ENCODE measurements at places on chromosomes 4 and X.

DNA sequence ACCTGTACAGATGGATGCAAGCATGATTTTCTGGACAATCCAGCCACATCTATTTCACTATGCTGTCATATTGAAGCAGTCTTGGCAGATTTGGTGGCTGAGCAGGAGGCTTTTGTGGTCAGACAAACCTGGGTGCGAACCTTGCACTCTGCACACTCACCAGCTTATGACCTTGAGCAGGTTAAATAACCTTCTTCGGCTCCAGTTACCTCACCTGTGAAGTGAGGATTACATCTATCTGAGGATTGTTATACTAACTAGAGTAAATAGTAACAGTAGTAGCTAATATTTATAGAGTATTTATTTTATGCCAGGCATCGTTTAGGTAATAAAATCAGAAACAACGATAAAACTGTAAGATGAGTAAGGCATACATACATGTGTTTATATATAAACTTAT lies 150.0 kb downstream of the PPP3CA start:
- no peak for DNase-seq

DNA sequence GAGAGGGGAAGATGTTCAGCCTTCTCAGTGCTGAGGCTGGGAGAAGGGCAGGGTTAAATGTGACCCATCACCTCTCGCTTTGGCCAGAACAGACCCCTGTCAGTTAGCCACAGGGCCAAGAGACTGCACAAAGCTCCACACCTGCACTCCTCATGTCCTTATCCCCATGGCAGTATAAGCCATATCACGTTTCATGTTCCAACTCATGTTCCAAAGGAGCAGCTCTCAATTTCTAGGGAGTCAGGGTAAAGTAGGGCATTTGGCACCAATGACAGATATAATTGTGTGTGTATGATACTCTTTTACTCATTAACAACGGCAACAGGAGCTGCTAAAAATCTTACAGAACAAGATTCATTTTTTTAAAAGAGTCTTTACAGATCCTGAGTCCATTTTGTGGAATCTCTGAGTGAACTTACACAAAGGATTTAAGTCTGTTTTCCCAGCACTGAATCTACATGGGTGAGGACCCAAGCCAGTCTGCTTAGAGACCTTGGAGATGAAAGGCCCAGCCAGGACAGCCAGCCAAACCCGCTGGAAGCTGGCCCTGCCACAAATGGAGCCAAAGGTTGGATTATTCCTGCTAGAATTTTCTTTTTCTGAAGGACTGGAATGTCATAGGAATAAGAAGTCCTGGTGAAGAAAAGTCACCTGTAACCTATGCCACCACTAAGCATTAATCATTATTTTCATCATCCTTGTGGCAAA lies 129.1 kb upstream of the SMAD1 start:
- DNase-seq: no peak

DNA sequence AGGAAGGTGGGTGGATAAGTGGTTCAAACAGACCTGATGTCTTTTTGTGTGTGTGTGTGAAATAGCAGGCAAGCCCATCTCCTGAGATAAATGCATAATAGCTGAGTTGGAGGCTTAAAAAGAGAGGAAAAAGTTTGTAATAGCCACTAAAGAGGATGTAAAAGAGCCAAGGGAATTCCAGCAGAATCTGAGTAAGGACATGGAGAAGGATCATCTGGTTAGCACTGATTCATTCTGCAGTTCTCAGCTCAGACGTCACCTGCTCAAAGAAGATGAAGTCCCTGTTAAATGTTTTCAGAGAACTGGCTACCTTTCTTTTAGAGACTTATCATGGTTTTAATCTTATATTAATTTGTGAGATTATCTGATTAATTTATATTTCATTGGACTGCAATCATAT lies 21.0 kb upstream of the IL13RA2 start:
- DNase-seq: no peak

DNA sequence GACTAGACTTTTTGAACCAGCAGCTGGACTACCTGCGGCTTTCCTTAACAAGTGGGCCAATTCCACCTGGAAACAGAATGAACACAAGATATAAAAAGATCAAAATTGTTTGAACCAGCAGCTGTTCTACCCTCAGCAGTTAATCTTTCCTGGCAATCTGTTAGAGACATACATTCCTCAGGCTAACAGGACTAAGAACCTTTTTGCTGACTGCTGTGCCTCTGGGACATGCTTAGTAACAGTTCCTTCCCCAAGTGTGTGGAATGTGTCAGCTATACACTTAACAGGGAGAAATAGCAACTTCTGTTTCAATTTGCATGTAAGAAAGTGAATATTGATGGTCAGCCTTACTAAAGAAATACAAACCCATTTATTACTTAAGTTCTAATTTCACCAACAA lies 554.4 kb downstream of the ARAP2 start:
- DNase-seq: no peak

GRCh38 chrX:132591719-132592275 lies 103.0 kb upstream of the MBNL3 start:
- DNase-seq: no peak

DNA sequence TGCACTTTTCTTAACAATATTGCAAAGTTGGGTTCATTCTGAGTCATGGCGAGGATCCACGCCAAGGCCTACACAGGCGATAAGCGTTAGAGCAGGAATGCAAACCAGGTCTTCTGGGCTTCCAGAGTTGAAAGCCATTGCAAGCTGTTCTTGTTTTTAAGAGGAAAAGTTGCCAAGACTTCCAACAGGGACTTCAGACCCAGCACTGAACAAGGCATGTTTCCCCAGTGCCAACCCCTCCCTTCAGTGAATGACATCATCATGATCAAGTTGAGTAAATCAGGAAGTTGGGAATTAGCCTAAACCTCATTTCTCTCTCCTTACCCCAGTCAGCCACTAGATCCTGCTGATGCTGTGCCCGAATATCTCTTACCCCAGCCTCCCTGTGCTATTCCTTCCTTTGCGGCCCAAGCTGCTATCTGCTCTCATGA lies 355.1 kb downstream of the HS3ST1 start:
- no peak for DNase-seq

- DNase-seq: no peak
Observed at GRCh38 chrX:57172544-57172943, 35.3 kb upstream of the SPIN2A start.

DNA sequence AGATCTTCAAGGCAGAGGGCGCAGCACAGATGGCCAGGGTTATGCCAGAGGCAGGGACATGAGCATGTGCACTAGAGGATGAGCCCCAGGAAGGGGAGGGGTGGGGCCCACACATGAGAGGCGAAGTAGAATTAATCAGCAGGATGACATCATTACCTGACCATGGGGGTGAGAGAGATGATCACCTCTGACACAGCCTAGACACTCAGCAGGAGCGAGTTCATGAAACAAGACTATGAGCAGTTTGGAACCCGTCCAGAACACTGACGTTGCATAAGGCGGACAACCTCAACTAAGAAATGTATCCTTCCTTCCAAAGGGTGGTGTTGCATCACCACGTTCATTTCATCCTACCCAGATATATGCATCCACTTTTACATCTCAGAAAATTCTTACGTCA lies 446.7 kb upstream of the TENM3 start:
- DNase-seq: no peak

GRCh38 chr4:172125443-172125842 lies 312.2 kb downstream of the GALNTL6 start:
- no peak for DNase-seq

DNA sequence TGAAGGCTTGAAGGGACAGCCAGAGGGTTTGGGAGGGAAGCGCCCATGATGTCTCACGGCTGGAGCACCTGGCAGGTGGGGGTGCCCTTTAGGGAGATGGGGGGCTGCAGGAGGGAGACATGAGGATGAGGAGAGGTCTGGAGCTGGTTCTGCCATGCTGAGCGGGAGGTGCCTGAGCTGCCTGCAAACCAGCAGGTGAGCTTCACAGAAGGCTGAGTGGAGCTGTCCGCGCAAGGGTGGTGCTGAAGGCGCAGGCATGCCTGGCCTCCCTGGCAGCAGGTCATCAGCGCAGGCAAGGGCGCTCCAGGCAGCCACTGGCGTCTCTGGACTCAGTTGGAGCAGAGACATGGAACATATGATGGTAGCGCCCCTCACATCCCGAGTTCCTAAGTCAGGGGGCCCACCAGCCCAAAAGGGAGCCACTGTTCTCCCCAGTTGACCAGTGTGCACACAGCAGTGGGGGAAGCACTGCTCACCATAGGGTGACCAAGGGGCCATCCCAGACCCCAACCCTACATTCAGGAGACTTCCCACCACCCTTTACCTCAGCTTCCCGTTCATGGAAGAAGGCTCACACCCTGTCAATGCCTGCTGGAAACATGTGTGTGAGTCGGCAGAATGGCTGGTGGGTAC lies 25.8 kb downstream of the ADRA2C start:
- no peak for DNase-seq

- no peak for DNase-seq
Observed at GRCh38 chrX:114584375-114584943, 573 bp downstream of the HTR2C start.

- DNase-seq: no peak
Observed at GRCh38 chrX:19204636-19205035, 82.4 kb upstream of the ADGRG2 start.

- no peak for DNase-seq
Observed at GRCh38 chr4:183413234-183414200, 30.9 kb upstream of the CDKN2AIP start.

DNA sequence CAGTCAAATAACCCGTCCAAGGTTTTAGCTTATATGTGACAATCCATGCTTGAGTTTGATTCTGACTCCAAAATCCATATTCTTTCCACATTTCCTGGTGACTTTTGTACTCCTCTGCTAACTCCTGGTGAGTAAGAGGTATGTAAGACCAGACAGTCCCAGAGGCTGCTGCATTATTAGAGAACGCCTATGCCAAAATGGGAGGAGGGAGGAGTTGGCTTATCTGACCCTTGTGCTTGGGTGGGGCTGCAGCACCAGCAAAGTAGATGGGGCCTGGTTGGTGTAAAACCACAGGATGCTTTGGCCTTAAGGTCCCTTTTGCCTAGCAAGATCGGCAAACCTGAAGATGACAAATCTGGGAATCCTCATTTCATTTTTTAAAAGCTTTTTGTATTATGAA lies 9.1 kb upstream of the RNF212 start:
- DNase-seq: no peak

DNA sequence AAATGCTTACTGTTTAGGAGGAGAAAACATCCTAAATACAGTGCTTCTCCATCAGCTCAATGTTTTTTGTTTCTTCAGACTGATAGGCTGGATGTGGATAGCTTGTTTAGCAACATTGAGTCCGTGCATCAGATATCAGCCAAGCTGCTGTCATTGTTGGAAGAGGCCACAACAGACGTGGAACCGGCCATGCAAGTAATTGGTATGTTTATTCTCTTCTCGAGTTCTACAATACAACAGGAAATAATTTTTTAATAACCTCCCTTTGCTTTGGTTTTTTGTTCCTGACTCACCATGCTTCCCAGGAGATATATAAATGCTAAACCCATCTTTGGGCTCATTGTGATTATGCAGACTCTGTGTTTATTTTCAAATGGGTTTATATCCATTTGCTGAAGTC lies 60.9 kb downstream of the ARHGEF38 start:
- no peak for DNase-seq

- DNase-seq: no peak
Observed at GRCh38 chr4:145076469-145076855, 21.5 kb downstream of the ANAPC10 start.

DNA sequence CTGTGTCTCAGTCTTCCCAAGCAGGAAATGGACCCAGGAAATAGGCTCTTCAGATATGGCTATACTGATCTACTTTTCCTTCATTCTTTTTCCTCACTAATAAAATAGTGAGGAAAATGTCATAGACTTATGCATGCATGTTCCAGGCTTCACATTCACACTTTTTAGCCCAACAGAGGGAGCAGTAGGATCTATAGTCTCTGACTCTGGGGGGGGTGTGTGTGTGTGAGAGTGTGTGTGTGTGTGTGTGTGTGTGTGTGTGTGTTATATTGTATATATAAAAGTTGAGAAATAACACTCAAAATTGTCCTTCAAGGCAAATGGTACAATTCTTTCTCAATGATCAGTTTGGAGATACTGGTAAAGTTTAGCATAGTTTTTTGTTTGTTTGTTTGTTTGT lies 297.2 kb upstream of the GALNT7 start:
- no peak for DNase-seq

- no peak for DNase-seq
Observed at GRCh38 chr4:14853176-14853943, 148.9 kb upstream of the CPEB2 start.

DNA sequence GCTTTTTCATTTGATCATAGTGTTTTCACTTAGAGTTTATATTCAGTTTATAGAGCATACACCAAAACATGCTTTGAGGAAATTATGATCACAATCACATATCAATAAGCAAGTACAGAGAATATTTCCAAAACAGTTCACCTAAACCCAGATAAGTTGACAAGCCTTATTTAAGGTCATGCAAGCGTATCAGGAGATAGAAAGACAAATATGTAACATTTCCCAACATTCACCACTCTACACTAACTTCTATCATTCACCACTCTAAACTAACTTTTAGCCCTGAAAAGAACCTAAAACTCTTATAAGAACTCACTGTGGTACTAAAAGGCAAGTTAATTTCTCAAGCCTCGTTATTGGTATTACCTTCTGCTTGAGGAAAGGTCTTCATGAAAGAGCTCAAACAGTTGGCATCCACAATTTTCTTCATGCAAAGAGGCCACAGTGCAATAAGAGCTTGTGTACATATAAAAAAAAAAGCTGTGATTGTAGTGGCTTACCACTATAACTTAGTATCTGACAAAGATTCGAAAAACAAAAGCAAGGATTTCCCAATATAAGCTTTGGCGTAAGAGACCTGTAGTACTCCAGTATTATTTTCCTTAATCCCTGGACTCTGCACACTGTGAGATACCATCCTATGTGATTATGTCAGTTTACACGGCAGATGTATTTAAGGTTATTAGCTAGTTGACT lies 903.3 kb downstream of the STIM2 start:
- DNase-seq: no peak

DNA sequence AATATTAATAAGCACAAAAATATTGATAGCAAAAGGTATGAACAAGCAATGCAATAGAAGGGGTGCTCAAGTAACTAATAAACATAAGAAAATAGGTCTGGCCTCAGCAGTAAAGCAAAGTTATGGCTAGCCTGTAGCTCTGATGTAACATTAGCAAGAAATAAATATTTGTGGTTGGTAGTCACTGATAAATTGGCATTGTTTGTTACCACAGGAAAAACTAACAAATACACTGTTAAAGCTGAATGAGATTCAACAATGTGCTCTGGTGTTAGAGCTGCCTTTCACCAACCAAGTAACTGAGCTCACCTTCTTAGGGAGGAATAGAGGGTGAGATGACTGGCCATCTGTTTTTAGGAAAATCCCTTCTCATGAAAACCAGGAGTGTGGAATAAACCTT lies 71.4 kb downstream of the AREG start:
- DNase-seq: no peak

DNA sequence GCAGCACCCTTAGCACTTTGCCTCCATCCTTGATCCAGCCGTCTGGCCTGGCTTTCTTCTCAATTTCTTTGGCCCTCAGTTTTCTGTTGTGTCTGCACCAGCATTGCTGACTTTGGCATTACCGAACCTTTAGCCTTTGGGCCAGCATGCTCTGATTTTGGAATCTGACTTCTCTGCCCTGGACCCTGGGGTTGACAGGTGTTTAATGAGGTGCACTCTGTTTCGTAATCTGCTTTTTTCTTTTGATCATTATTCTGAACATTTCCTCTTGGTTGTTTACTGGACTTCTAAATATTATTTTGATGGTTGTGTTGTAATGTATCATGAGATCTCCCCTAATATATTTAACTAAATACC lies 71.5 kb upstream of the ENPP6 start:
- no peak for DNase-seq
